ENCODE measurements at places on chromosomes 12 and 14. TPM values are rescaled to one million over a fixed set of nuclear protein-coding genes. Genes with fewer than 3 reads are reported as not detected.

DNA sequence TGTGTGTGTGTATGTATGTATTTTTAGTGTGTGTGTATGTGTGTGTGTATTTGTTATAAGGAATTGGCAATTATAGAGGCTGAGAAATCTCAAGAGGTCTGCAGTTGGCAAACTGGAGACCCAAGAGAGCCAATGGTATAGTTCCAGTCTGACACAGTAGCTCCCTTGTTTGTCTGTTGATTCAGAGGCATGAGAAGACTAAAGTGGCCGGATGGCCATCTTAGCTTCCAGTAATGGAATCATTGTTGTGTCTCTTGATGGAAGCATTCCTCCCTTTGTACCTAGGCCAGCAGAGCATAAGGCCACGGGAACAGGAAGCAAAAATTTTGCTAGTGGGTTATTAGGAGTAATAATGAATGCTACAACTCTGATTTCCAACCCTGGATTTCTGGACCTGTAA, 460.6 kb downstream of the TMTC2 start:
- DNase-seq = no peak

- no peak for DNase-seq
Observed at GRCh38 chr12:23895792-23896218, 53.7 kb downstream of the SOX5 start.

FAM90A1 gene
- 0.34 TPM for total RNA-seq

BCDIN3D gene
- 6.6 TPM for total RNA-seq

RASAL1 gene
- total RNA-seq = not detected

Measured in Caco-2 (cell line).